Stimulated activated CD4-positive, alpha-beta T cell treated with anti-CD3 and anti-CD28 coated beads, TNF-alpha, amount 100 ng/mL, for 1 hour (primary cell): ENCODE measurements at places on chromosomes 4 and X.

GRCh38 chrX:75522565-75523431 lies at the start of gene ZDHHC15:
Gene ZDHHC15, minus strand, starts transcription at chrX:75523037. Its CDS starts 13 bp downstream, at chrX:75523024.
- peak; percentile 17 for DNase-seq

- DNase-seq, result peak; percentile 2
These were observed 500 bp downstream of the GAR1 start for GRCh38 chr4:109816082-109816442.

DNA sequence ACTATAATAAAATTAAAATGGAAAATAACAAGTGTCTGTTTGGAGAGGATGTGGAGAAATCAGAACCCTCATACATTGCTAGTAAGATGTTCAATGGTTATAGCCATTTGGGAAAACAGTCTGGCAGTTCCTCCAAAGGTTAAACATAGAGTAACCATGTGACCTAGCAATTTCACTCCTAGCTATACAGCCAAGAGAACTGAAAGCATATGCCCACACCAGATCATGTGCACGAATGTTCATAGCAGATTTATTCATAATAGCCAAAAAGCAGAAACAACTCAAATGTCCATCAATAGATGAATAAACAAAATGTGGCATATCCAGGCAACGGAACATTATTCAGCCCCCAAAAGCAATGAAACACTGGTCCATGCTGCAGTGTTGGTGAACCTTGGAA lies 9.4 kb upstream of the CCNQ start:
- DNase-seq, result no peak

- no peak for DNase-seq
These were observed 676.7 kb upstream of the LCORL start for GRCh38 chr4:18698119-18698883.

DNA sequence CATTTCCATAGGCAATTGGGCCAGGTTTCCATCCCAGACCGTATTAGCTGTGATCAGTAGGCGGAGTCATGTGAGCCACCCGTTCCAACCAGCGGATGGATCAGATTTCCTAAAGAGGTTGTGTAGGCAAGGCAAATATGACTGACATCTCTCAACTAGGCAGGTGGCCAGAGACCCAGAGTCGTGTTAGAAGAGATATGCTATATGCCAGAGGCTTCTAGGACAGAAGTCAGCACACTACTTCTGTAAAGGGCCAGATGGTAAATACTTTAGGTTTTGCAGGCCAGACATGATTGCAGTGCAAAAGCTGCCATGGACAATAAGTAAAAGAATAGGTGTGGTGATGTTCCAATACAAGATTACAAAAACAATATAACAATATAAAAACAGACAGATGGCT lies 788.4 kb downstream of the RPA4 start:
- DNase-seq, result no peak

- DNase-seq, result no peak
These were observed 51.6 kb downstream of the BMP15 start for GRCh38 chrX:50962156-50962555.

- DNase-seq, result no peak
These were observed 4.6 kb downstream of the FTSJ1 start for GRCh38 chrX:48480583-48480982.

GRCh38 chr4:16067515-16067914 lies 16.3 kb downstream of the PROM1 start:
- DNase-seq, result no peak

- no peak for DNase-seq
These were observed 4.0 kb downstream of the C4orf46 start for GRCh38 chr4:158667651-158668198.

GRCh38 chr4:174864031-174864430 lies 35.0 kb upstream of the GLRA3 start:
- no peak for DNase-seq

GRCh38 chr4:24105327-24106038 lies 215.6 kb upstream of the PPARGC1A start:
- DNase-seq, result no peak

- no peak for DNase-seq
These were observed 230.1 kb upstream of the GALNTL6 start for GRCh38 chr4:171582961-171583581.

- no peak for DNase-seq
These were observed 1303.4 kb downstream of the TECRL start for GRCh38 chr4:63105839-63106238.

DNA sequence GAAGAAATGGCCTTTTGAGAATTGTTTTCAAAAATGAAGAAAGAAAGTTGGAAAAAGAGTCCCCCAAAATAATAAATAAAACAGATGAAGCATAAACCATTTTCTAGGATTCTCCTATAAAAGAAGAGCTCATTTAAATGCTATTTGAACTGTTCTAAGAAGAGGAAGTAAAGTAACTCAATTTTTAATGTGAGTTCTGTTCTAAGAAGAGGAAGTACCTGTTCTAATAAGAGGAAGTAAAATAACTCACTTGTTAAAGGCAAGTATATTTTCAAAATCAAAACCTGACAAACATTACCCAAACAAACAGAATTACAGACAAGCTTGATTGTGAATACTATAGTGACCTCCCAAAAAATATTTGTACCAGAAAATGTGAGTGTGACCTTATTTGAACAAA lies 1326.3 kb downstream of the C4orf33 start:
- no peak for DNase-seq

DNA sequence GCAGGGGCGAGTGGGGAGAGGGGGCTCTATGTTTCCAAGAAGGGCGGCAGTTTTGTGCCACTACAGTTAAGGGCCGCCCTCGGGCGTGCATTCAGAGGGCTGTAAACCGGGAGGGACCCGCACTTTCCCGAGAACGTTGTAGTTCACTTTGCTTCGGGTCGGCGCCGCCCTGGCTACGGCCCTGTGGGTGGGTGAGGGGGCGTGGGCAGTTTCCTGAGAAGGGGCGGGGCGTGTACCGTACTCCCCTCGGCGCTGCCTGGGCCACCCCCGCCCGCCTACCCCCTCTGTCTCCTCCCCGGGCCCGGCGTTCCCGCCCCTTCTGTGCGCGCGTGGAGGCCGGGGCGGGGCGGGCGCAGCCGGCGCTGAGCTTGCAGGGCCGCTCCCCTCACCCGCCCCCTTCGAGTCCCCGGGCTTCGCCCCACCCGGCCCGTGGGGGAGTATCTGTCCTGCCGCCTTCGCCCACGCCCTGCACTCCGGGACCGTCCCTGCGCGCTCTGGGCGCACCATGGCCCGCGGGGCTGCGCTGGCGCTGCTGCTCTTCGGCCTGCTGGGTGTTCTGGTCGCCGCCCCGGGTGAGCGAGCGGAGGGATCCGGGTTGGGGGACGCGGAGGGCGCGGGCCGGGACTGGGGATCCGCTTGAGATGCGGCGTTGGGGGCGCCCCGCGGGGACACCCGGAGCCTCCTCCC lies at the start of gene CD99:
TSS of gene CD99 (plus strand) at position 440 of the 687 bp plus-strand sequence. CDS start at position 506, 66 bp downstream.
- DNase-seq, result peak; percentile 84

- DNase-seq, result no peak
These were observed 2057.3 kb downstream of the ARAP2 start for GRCh38 chr4:34187056-34187455.

GRCh38 chrX:16239211-16239610 lies 71.9 kb downstream of the MAGEB17 start:
- DNase-seq, result no peak

GRCh38 chr4:48546336-48546735 lies 56.3 kb downstream of the ZAR1 start:
- DNase-seq, result no peak

DNA sequence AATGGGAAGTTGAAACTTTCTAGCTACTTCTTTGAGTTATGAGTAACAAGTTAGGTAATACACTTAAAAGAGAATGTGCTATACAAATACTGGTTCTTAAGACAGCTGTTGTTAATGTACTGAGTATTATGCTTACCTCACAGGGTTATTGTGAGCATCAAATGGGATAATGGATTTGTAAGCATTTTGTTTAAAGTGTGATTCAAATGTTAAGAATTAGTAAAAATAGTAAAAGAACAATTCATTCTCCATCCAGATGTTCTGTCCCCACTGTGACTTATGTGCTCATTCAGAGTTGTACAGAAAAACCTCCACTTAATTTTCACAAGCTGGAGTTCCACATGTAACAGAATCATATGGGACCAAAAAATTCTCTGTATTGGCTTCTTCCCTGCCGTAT lies 63.6 kb downstream of the AR start:
- DNase-seq, result no peak

GRCh38 chr4:5971078-5971450 lies 47.2 kb downstream of the C4orf50 start:
- DNase-seq, result no peak

DNA sequence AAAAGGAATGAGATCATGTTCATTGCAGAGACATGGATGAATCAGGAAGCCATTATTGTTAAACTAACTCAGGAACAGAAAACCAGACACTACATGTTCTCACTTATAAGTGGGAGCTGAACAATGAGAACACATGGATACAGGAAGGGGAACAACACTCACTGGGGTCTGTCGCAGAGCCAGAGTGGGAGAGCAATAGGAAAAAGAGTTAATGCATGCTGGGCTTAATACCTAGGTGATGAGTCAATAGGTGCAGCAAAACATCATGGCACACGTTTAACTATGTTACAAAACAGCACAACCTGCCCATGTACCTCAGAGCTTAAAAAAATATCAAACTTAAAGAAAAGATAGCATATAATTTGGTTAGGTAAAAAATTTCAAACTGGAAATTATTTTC lies 281.4 kb downstream of the PABPC4L start:
- no peak for DNase-seq

GRCh38 chr4:57158221-57158620 lies 48.0 kb upstream of the IGFBP7 start:
- DNase-seq, result no peak

GRCh38 chr4:184198190-184198589 lies 19.5 kb downstream of the ENPP6 start:
- DNase-seq, result no peak

GRCh38 chr4:7757501-7758471 lies 181.9 kb downstream of the AFAP1 start:
- DNase-seq, result no peak

GRCh38 chr4:141548791-141549190 lies 87.6 kb upstream of the IL15 start:
- no peak for DNase-seq

DNA sequence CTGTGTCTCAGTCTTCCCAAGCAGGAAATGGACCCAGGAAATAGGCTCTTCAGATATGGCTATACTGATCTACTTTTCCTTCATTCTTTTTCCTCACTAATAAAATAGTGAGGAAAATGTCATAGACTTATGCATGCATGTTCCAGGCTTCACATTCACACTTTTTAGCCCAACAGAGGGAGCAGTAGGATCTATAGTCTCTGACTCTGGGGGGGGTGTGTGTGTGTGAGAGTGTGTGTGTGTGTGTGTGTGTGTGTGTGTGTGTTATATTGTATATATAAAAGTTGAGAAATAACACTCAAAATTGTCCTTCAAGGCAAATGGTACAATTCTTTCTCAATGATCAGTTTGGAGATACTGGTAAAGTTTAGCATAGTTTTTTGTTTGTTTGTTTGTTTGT lies 297.2 kb upstream of the GALNT7 start:
- DNase-seq, result no peak

DNA sequence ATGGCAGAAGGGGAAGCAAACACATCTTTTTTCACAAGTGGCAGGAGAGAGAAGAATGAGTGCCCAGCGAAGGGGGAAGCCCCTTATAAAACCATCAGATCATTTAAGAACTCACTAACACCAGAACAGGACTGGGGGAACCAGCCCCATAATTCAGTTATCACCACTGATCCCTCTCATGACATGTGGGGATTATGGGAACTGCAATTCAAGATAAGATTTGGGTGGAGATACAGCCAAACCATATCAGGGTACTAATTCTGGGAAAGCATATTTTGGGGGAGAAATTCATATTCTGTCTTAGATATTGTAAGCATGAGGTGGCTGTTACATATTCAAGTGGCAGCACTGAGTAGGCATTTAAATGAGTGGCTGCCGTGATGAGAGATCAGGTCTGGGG lies 87.8 kb downstream of the RAPGEF2 start:
- DNase-seq, result no peak

DNA sequence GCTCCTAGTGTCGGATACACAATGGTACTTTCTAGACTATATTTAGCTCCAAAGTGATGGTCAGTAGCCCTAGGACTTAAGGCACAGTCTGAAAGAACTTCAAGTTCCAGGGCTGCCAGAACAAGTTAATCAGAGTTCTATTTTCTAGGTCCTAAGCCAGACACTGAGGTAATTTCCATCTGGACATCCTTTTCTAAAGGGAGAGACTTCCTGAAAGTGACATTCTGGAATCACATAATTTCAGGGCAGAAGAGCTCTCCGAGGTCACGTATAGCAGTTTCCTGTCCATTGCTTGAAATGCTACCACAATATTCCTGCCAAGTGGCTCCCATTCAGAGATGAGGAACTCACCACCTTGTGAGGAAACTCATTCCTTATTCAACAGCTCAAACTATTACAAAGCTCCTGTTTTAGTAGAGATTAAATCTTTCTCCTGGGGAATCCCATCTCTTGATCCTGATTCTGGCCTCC lies 117.9 kb downstream of the COL25A1 start:
- DNase-seq, result no peak

DNA sequence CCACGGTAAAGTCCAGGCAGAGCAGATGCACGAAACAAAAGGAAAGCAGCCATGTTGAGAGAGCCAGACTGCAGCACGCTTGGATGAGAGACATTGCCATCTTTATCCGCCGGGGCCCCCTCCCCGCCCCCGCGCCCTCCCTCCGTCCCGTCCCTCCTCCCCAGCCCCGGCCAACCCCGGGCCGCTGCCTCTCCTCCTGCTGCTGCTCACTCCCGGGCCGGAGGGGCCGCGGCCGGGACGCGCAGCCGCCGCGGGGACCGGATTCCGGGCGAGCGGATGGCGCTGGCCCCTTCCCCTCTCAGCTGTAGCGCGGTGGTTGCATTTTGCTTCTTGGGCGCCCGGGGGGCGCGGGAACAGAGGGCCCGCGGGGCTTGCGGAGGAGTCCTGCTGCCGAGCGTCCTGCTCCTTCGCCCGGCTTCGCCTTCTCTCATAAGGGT lies 542 bp downstream of the RNF150 start:
- no peak for DNase-seq

GRCh38 chr4:1478766-1479355 lies 72.6 kb upstream of the NKX1-1 start:
- no peak for DNase-seq

- no peak for DNase-seq
These were observed 110.3 kb upstream of the MAP3K15 start for GRCh38 chrX:19625612-19626011.

DNA sequence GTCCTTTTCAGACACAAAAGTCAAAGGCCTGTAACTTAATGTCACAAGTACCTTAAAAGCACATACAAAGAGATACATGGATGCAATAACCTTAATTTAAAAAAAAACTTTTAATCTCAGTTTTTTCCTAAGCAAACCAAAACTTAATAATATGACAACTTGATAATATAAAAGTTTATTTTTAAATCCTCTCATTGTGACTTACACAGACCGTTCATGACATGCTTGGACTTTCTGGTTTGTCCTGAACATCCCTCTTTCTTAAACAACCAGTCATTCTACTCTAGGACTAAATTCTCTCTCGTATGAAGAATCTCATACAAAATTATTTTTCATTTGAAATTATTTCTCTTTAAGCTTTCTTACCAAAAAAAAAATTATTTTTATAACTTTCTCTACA lies 43.1 kb upstream of the CYP2U1 start:
- DNase-seq, result no peak

GRCh38 chr4:1496116-1496642 lies 89.9 kb upstream of the NKX1-1 start:
- no peak for DNase-seq
